ENCODE measurements at places on chromosomes 5 and 9. TPM values are rescaled to one million over a fixed set of nuclear protein-coding genes. Genes with fewer than 3 reads are reported as not detected.
A peak's percentile ranks its signal among the peaks of the same experiment; 100 is the strongest.

Gene MAML1
- total RNA-seq = 45.6 TPM

Gene SNCAIP
- total RNA-seq = 10.5 TPM

Gene SLC27A6
- 4.5 TPM for total RNA-seq

Gene DMRT2
- total RNA-seq = 0.93 TPM

- DNase-seq = no peak
These were observed 689 bp downstream of the CNTRL start for GRCh38 chr9:121075251-121076036.

DNA sequence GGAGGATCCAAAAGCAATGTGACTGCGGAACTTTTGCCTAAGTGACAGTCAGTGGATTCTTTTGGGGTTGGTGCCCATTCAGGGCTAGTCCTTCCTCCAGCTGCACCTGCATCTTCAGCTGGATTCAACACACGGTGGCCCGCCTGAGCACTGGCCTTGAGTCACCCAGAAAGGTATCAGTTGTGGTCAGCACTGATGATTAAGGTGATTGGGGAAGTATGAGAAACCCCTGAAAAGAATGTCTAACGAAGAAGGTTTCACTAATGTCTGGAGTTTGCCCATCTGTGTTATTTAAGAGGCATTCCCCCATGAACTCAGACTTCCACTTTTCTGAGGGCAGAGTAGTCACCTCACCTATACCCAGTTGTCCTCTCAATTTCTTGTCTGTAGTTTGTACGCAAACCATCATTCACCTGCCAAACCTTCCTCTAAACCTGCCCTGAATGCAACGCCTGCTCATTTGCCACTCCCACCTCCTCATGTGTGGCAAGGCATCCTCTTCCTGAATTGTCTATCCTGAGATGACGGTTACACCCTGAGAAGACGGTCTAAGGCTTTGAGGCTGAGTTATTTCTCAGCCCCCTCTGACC lies 27.2 kb downstream of the CSF2 start:
- DNase-seq = no peak

DNA sequence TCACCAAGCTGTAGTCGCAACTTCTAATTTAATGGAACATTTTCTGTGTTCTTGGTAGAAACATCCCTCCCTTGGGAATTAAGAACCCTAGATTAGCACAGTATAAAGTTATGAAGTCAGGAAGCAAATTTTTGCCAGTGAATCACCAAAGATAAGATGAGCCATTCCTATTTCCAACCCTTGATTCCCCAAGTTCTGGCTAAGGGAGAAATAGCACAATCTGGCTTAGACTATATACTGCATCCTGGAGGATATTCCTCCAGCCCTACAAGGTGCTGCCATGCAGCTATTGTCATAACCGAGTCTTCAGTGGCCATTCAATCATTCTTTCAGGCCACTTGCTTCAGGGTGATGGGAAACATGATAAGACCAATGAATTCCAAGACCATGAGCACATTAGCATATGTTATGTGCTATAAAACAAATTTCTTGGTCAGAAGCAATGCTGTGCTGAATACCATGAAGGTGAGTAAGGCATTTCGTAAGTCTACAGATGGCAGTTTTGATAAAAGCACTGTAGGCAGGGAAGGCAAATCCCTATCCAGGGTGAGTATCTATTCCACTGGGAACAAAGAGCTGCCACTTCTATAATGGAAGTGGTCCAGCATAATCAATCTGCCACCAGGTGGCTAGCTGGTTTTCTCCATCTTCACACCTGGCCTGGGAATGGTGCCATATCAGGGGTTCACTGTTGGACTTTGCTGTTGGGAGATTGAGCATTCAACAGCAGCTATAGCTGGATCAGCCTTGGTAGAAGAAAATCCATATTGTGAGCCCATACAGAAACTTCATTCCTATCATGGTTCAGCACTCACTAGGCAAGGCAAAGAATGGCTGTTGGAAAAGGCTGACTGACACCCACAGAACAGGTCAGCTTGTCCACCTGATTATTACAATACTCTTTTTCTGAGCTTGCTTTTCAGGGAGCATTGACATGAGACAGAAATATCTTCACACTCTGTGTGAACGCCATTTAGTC lies 19.6 kb upstream of the ARL15 start:
- DNase-seq = no peak

DNA sequence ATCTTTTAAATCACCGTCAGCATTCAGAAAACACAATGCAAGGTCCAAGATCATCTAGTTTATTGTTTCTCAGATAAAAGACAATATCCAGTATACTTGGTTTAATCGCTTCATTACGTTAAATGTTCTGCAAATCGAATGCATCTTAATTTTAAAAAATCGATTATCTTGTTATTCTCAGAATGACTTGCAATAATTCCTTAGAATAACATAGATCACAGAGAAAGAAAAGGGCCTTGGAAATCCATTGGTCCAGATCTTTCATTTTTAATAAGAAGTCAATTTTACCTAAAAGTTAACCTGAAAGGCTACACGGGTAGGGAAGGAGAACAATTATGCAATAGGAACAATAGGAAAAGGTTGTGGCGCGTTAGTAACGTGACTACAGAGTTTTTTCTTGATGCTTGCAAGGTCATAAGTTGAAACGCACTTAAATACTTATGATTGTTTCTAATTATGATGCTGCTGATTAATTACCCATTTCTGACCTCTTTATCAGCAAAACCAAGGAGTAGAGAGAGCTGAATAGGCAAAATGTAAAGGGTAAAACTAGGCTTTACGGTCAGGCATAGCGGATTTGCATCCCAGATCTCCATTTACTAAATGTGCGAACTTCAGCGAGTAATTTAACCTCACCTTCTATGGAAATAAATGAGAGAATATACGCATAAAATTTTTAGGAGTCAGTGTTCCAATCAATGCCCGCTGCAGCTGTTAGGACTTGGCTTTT lies 769 bp upstream of the LYRM7 start:
- no peak for DNase-seq

- peak; percentile 13 for DNase-seq
These were observed 298.4 kb upstream of the PRDM9 start for GRCh38 chr5:23208959-23209431.

DNA sequence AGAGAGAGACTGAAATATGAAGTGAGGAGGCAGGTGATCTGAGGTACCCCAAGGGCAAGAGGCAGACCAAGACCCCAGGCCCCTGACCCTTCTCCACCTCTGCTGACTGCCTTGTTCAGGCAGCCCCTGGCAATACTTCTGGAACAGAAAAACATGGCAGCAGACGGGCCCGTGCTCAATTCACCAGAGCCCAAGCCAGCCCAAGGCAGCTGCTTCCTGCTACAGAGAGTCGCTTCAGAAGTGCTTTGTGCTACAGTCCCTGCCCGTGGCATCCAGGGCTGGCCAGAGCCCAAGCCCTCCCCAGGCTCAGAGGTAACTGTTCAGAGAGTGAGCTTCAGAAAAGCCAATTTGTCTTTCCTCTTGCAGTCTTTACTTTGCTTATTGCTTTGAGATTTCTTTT lies 151.4 kb upstream of the FSTL4 start:
- no peak for DNase-seq

- DNase-seq = no peak
These were observed 5.4 kb downstream of the IL7R start for GRCh38 chr5:35862126-35862525.

GRCh38 chr5:89871906-89872305 lies 537.6 kb downstream of the CETN3 start:
- DNase-seq = no peak

DNA sequence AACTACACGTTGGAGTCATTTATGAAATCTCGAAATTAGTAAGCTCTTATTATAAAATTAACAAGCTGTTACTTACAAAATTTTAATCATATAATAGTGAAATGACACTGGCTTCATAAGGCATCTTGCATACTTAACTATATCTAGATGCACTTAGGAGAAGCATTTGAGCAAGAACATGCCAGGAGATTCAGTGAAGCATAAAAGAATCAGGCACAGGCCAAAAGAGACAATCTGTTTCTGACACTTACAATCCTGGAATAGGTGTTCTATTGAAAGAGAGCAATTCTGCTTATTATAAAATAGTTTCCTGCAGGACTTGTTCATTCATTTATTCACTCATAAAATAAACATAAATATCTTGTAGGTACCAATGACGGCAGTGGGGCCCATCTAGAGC lies 1152.2 kb upstream of the CDH6 start:
- no peak for DNase-seq

- DNase-seq = no peak
These were observed 32.1 kb upstream of the BASP1 start for GRCh38 chr5:17185349-17185748.

DNA sequence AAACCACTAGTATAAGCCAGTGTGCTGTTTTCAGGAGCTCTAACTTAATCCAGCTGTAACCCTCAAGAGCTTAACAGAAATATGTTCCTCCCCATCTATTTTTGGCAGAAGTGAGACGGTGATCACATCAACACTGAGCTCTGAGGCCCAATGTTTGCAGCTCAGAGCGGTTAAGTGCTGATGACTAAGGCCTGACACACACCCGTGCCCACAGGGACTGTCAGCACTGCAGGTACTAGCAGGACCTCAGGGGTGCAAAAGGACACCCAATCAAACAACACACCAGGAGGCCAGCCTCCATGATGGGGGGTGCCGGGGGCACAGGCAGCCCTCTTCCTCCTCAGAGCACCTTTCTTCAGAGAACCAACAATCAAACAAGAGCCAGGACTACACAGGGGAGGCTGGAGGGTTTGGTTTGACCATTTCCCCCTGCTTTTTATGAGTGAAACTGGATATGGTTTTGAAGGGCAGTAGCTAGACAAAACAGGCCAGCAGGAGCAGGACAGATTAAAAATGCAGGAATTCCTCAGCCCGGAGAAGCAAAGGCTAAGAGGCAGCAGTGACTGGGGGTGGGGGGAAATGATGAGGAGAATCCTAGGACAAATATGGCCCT lies 61.3 kb downstream of the RAPGEF1 start:
- no peak for DNase-seq
